ENCODE measurements at places on chromosomes 16 and 17. TPM values are rescaled to one million over a fixed set of nuclear protein-coding genes. Genes with fewer than 3 reads are reported as not detected.

The CRHR1 gene
- total RNA-seq: not detected

The TBC1D3 gene
- not detected for total RNA-seq

The CACNG3 gene
- not detected for total RNA-seq

The MT1M gene
- 0.34 TPM for total RNA-seq

The ATMIN gene
- total RNA-seq: 40.0 TPM

The DHRS11 gene
- total RNA-seq: 9.2 TPM

The PYDC1 gene
- not detected for total RNA-seq

The WNT9B gene
- not detected for total RNA-seq

The SLC5A11 gene
- total RNA-seq: 0.17 TPM

DNA sequence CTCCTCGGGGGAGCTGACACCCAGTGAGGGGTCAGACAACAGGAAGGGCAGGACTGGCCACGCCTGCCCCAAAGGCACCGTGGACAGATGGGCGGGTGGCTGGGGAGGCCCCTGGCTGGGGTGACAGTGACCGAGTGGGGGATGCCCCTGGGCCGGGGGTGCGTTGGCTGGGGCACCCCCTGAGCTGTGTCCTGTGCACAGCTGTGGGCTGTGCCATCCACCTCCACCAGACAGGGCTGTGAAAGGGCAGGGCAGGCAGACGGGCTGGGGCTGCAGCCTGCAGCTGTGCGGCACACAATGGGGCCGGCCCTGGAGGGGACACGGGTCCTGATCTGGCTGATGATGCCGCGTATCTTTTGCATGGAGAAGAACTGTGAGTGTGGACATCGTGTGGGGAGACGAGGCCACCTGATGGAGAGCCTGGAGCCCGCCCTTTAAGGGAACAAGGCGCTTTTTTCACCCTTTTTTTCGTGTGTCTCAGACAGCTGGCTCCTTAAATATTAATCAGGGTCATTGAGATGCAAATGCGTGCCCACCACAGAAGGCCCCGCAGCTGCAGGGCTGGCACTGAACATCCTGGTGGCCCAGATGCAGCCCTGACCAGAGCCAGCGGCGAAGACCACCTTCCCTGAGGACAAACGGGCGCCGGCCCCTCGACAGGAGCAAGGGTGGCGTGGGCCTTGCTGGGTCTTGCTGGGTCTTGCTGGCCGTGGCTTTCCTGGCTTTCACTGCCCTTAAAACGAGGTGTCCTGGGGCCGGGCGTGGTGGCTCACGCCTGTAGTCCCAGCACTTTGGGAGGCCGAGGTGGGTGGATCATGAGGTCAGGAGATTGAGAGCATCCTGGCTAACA is 42.4 kb upstream of the GNG13 start:
- no peak for DNase-seq

GRCh38 chr16:53626811-53627210 is 76.8 kb downstream of the RPGRIP1L start:
- DNase-seq: peak; percentile 42

GRCh38 chr17:11997147-11997971 is at the start of gene ZNF18:
ZNF18 (minus strand) TSS chr17:11997475; CDS start chr17:11992829, 4,646 bp downstream.
- DNase-seq: peak; percentile 96

DNA sequence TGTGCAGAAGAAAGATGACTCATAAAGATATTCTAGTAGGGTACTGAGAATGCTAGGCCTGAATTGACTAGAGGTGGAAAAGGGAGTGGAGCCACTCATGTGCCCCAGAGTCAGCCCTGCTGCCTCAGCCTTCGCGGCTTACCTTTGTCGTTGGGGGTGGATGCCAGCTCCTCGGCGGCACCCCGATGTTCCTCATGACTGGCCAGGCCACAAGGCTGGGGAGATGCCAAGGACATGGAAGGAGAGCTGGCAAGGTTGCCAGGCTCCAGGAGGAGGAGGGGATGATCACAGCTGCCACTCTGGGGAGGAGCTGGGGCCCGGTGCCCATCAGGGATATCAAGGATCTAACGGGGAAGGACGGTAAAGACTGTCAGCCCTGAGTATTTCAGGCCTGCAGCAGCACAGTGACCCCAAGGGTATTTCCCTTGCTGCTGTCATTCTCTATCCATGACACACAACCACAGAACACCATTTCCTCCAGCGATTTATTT is 9.7 kb upstream of the SLC35B1 start:
- DNase-seq: no peak

DNA sequence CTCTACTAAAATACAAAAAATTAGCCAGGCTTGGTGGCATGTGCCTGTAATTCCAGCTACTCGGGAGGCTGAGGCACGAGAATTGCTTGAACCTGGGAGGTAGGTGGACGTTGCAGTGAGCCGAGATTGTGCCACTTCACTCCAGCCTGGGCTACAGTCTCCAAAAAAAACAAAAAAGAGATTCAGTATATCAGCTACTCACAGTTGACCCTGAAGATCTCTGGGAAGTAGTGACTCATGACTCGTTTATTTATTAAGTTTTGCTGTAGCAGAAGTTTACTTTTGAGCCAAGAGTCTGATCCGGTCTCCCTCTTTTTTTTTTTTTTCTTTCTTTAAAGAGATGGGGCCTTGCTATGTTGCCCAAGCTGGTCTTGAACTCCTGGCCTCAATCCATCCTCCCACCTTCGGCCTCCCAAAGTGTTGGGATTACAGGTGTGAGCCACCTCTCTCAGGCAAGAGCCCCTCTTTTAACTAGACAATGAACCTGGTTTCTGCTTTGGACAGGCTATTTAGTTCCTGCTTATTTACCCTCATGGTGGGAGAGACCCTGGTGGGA is 4.4 kb downstream of the MVP start:
- peak; percentile 85 for DNase-seq

DNA sequence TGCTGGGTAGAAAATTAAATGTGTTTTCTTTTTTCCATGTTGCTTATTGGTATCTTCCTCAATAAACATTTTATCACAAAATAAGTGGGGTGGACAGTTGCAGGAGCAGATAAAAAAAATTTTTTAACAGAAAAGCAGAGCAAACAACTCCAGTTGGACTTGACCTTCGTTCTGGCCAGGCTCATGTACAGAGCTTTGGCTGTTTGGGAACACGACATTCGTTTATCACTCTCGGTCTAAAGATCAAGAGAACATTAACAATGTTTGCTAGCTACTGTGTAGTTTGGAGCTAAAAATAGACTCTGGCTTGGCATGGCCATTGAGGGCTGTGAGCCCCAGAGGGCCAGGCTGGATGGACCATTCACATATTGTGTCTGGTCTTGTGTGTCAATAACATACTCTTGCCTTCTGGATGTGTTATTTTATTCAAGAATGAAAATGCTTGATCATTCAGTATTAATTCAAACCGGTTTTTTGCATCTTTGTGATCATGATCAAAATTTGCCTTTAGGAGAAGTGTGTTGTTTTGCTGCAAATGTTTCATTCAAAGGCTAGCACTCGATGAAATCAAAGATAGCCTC is 56.6 kb downstream of the TMEM186 start:
- no peak for DNase-seq

GRCh38 chr17:3974138-3974687 is 10.0 kb upstream of the ATP2A3 start:
- DNase-seq: no peak

DNA sequence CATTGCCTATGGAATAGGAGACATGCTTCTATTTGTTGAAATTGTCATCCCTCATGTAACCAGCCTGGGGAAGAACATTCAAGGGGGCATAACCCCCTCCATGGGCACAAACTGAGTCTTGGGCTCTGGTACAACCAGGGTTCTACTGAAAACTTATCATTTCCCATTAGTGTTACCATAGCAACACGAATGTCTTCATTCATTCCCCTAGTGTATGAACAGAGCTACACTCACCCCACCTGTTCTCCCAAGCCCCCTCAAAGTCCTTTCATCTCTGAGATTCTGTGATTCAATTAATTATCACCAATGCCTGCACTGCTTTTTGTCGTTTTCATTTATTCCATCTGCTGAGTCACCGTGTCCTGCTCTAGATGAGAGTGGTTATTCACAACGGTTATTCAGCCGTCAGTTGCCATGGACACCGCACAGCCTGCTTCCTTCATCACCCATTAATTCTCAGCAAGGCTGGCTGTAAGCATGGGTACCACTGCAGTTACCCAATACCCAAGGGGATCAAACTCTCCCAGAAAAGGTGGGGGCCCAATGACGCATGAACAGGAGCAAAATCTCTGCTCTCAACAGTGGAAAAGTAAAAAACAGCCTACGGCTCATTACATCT is 1.6 kb upstream of the GAST start:
- peak; percentile 73 for DNase-seq

GRCh38 chr16:80114699-80115098 is 426.1 kb upstream of the DYNLRB2 start:
- DNase-seq: no peak

DNA sequence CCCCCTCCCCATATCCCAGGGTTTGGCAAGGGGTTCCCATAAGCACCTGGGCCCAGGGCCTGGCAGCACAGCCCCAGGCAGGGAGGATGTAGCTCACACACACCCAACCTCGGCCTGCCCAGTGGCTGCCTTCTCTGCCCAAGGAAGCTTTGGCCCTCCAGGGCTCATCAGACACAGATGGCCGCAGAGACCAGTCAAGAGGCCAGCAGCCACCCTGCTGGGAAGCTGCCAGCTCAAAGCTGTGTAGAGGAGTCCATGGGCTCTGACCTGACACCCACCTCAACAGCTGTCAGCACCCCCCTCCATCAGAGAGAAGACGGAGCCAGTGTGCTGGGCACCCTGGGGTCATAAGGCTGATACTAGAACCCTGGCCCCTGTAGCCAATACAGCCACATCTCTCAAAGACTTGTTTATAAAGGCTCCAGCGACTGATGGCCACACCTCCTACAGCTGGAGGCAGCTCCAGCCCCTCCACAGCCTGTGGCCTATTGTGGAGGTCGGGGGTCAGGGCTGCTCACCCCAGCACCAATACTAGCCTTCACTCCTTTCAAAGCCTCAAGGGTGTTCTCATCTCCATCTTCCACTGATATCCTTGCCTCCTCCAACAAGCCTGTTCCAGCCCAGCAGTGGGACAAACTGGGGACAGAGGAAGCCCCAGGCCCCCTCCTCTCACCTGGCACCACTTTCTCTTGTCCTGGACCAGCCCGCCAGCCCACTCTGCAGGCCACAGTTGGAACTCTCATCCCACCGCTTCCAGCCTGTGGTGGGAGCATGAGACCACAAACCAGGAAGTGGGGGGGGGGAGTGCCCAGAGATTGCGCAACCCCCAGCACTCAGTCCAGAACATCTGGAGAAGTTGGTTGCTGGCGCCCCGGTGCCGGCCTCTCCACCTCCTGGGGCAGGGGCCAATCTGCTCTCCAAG is 2.2 kb upstream of the MPG start:
- DNase-seq: peak; percentile 63

DNA sequence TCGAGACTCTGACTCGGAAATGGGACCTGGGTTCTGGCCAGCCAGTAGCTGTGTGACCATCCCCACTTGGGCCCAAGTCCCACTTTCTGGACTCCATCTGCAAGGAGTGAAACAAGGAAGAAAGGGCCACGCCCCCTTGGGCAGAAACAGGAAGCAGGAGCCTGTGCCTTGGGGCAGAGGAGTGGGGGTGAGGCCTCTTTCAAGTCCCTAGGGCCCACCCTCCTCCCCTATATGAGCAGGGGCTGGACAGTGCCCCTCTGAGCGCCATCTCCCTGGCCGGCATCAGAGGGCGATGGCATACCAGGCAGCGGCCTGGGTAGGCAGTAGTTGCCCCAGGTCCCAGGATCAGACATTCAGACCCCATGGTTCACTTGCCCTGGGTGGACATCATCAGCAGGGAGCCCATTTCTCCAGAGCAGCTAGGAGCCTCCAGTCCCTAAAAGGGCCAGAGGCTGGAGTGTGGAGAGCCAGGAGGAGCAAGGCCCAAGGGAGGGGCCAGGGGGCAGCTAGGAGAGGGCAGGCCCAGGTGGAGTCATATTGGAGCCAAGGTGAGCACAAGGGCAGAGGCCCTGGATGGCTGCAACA is 7.1 kb downstream of the BCAR1 start:
- peak; percentile 66 for DNase-seq

- no peak for DNase-seq
Measured at GRCh38 chr17:34613064-34614019, 34.0 kb downstream of the TMEM132E start.

DNA sequence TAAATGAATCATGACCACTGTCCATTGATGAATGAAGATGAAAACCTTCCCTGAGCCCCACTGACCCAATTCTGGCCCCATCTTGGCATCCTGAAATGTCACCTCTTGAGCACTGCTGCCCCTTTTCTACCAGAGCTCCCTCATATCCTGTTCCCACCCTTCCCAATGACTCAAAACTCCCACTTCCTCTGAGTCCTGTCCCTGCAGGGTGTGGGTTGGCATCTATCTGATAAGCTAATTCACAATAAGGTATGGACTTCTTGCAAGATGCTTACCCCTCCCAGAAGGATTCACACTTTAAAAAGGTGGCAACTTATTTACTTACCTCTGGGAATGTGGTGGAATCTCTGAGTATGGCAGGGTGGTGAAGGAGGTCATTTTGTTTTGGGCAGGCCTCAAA is 13.3 kb upstream of the CSNK2A2 start:
- DNase-seq: no peak

GRCh38 chr17:77297693-77298666 is 157.2 kb downstream of the SEC14L1 start:
- no peak for DNase-seq

DNA sequence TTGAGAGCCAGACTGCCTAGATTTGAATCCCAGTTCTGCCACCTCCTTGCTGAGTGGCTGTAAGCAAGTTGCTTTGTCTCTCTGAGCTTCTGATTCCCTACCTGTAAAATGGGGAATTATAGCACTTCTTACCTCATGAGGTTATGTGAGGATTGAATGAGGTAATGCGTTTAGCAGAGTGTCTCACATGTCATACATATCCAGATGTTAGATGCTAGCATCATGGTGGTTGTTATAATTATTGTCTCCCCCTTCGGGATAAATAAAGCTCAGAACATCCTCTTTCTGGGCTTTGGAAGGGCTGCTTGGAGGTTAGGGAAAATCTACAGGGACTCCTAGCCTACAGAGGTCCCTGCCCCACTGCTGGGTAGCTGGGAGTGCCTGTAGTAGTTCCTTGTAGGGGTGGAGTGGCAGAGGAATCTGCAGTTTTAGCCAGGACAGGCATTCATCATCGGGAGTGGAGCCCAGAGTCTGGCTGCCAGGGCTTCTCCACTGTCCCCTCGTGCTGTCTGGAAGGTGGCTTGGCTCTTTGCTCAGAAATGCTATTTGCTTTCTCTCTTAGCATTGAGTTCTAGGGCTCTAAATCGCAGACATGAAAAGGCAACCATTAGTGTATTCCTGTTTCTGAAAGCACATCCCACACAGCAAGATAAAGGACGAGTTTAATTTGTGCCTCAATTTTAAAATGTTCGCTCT is 137.9 kb upstream of the CACNG3 start:
- DNase-seq: no peak

GRCh38 chr17:57906910-57907309 is 48.3 kb downstream of the CUEDC1 start:
- DNase-seq: no peak

GRCh38 chr17:29045734-29046472 is 3.0 kb downstream of the PIPOX start:
- DNase-seq: no peak

DNA sequence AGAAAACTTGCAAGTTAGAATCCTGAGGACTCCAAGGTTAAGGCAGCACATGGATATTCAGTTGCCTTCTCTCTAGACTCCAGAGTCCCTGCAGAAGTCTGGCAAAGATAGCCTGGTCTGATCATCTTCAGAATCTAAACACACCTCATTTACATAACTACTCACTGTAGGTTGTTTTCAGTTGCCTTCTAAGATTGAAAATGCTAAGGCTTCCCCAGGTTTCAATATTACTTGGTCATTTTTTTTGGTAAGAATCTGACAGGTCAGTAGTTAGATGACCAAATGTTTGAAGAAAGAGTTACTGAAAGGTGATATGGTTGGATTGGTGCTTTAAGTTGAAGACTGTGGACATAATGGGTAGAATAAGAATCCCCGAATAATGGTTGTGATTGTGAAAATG is 205.4 kb upstream of the KCNJ16 start:
- no peak for DNase-seq
